ENCODE measurements at places on chromosomes 2 and 18. TPM values are rescaled to one million over a fixed set of nuclear protein-coding genes. Genes with fewer than 3 reads are reported as not detected.

The DSG2 gene
- 3.3 TPM for total RNA-seq

The HOXD9 gene
- not detected for total RNA-seq

The ANKRD30B gene
- total RNA-seq: 0.16 TPM

The RAMP1 gene
- 2.7 TPM for total RNA-seq

The L3MBTL4 gene
- 20.4 TPM for total RNA-seq

The LYPD6B gene
- 12.5 TPM for total RNA-seq

The VIT gene
- not detected for total RNA-seq

The FZD7 gene
- total RNA-seq: 7.0 TPM

The TMEM198 gene
- 14.0 TPM for total RNA-seq

The ODC1 gene
- 167 TPM for total RNA-seq

The CYS1 gene
- total RNA-seq: 2.0 TPM

The EFHD1 gene
- 1.1 TPM for total RNA-seq

The SH3RF3 gene
- 12.3 TPM for total RNA-seq

The LBX2 gene
- total RNA-seq: not detected

The RTP5 gene
- total RNA-seq: 2.5 TPM

The ARL6IP6 gene
- total RNA-seq: 38.2 TPM

The COPS9 gene
- 81.1 TPM for total RNA-seq

The GPR75 gene
- total RNA-seq: 15.8 TPM

The DYNAP gene
- total RNA-seq: not detected

The FBXO48 gene
- total RNA-seq: 0.94 TPM

The NT5DC4 gene
- total RNA-seq: not detected

The RFTN2 gene
- 29.9 TPM for total RNA-seq

The ITGB6 gene
- 0.16 TPM for total RNA-seq

The MEIS1 gene
- 20.7 TPM for total RNA-seq

The ALLC gene
- not detected for total RNA-seq

The DNAH6 gene
- total RNA-seq: 6.6 TPM

The RNF125 gene
- total RNA-seq: 1.1 TPM

The ATOH8 gene
- total RNA-seq: 3.0 TPM

The ZBTB7C gene
- 0.78 TPM for total RNA-seq

The ADAM23 gene
- total RNA-seq: 18.9 TPM

The CDK5R2 gene
- 6.2 TPM for total RNA-seq

The FLACC1 gene
- 3.7 TPM for total RNA-seq

The ADD2 gene
- total RNA-seq: 435 TPM

The TWIST2 gene
- total RNA-seq: 0.16 TPM

The DNAJC27 gene
- 14.3 TPM for total RNA-seq

The FRZB gene
- 19.8 TPM for total RNA-seq

The TTC27 gene
- 29.0 TPM for total RNA-seq

The LYG2 gene
- not detected for total RNA-seq

The BZW1 gene
- 444 TPM for total RNA-seq

The CRYBA2 gene
- total RNA-seq: not detected

The GALNT5 gene
- total RNA-seq: 0.16 TPM

The REG3G gene
- total RNA-seq: not detected

The AOX1 gene
- 0.94 TPM for total RNA-seq

Measured in occipital lobe (tissue), 3 donors.